Activated CD8-positive, alpha-beta memory T cell treated with anti-CD3 and anti-CD28 coated beads, Interleukin-2, amount 10 ng/mL, durations not matched to agents 7 days and 5 days (primary cell): ENCODE measurements at places on chromosomes 4 and X.

GRCh38 chr4:148998719-148999118 is 556.5 kb upstream of the NR3C2 start:
- H3K27me3 ChIP-seq, result peaks cover 2% of the 10 kb centered on the region
- H3K36me3 ChIP-seq, result no peaks in the 10 kb centered on the region
- H3K4me1 ChIP-seq, result no peaks in the 10 kb centered on the region
- no peak overlapping the region for H3K4me3 ChIP-seq
- no peak for DNase-seq

GRCh38 chr4:180587379-180587778 is 1655.8 kb upstream of the TENM3 start:
- H3K27me3 ChIP-seq, result no peaks in the 10 kb centered on the region
- no peak overlapping the region for H3K27ac ChIP-seq
- no peaks in the 10 kb centered on the region for H3K36me3 ChIP-seq
- no peak for DNase-seq
- H3K4me1 ChIP-seq, result no peaks in the 10 kb centered on the region
- no peak overlapping the region for H3K4me3 ChIP-seq

GRCh38 chrX:103063918-103064434 is at the start of gene BEX1:
TSS of gene BEX1 (minus strand) at chrX:103064171. CDS start at chrX:103063274, 897 bp downstream.
- peaks cover 11% of the 10 kb centered on the region for H3K27me3 ChIP-seq
- no peak for DNase-seq
- H3K4me3 ChIP-seq, result no peak within 1 kb of the TSS
- no peaks in the 10 kb centered on the region for H3K36me3 ChIP-seq

DNA sequence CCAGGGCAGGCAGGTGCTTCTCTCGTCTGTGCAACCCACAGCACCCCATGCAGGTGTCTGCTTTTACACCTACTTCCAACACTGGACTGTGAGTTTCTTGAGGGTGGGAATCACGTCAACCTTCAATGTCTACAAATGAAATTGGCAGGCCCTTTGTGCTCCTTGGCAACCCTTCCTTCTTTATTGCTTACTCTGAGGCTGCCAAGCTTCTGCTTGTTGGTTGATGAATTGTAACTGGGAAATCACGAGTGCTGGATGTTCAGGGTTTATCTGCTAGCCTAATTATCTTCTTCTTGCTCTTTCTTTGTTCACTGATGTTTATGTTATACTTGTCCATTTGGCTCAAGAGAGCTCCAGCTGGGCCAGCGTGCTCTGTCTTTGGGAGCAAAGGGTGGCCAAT is 2.5 kb upstream of the DGAT2L6 start:
- no peaks in the 10 kb centered on the region for H3K36me3 ChIP-seq
- H3K27ac ChIP-seq, result no peak overlapping the region
- no peak for DNase-seq
- H3K4me1 ChIP-seq, result peaks cover 27% of the 10 kb centered on the region

DNA sequence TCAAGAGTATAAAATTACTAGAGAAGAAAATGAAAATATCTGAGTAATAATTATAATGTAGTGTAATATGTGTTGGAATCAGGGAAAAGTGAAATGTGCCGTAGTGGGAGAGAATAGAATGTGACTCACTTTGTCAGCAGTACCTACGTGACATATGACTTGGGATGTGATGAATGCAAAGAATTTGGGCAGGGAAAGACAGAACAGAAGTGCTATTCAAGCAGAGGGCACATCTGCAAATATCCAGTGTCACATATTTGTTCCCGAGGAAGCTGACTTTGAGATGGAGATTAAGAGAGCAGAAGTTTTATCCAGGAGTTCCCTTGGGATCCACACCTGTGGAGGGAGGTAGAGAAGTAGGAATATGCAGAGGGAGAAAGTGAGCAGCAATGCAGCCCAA is 69.3 kb upstream of the HS3ST1 start:
- DNase-seq, result no peak
- H3K36me3 ChIP-seq, result peaks cover 1% of the 10 kb centered on the region
- no peak overlapping the region for H3K4me3 ChIP-seq
- peaks cover 3% of the 10 kb centered on the region for H3K27me3 ChIP-seq
- no peak overlapping the region for H3K27ac ChIP-seq
